Mesothelial cell of epicardium (in vitro differentiated cells): ENCODE measurements at places on chromosomes 1 and 21. TPM values are rescaled to one million over a fixed set of nuclear protein-coding genes. Genes with fewer than 3 reads are reported as not detected.

- peaks cover 14% of the 10 kb centered on the region for H3K4me1 ChIP-seq
- no peaks in the 10 kb centered on the region for H3K36me3 ChIP-seq
- DNase-seq: peak; percentile 45
Measured at GRCh38 chr1:21289700-21290545, at the start of gene ECE1. ECE1 (minus strand) TSS chr1:21290463; CDS start chr1:21290414, 49 bp downstream.

DNA sequence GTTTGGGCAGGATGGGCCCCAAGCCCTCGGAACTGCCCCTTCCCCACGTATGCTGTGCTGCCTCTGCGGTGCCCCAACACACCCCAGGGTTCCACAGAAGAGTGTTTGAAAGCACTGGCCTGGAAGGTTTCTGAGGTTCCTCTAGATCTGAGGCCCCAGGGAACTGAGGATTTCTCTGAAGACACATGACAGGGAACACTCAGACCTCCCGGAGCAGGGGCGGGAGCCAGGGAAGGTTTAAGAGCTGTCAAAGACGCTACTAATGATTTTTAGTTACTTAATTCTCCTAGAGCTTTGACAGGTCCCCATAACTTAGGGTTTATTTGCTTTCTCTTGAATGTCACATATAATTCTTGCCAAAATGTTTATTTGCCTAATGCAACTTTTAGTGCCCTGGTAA is 212.3 kb upstream of the GRIK3 start:
- no peak overlapping the region for H3K4me3 ChIP-seq
- no peaks in the 10 kb centered on the region for H3K4me1 ChIP-seq
- H3K27ac ChIP-seq: no peak overlapping the region
- DNase-seq: no peak

DNA sequence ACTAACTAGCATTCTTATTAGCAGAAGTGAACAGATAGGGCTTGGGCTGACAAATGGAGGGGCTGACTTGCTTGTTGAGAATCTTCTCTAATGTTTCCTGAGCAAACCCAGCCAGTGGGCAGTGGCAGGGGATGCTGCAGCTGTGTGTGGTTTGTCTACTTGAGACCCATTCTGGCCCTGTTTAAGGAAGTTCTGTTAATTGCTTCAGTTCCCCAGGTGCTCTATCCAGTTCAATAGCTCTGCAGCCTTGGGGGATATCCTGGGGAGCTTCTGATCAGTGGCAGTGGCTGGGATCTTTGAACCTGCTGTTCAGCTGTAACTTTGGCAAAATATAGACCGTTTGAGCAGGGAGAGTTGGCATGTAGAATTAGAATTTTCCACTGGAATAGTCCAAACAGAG is 137.4 kb downstream of the ZNF326 start:
- H3K27ac ChIP-seq: no peak overlapping the region
- no peak overlapping the region for H3K4me3 ChIP-seq
- no peaks in the 10 kb centered on the region for H3K36me3 ChIP-seq
- H3K27me3 ChIP-seq: peaks cover 47% of the 10 kb centered on the region
- no peak for DNase-seq

The USH2A gene
- 0.02 to 0.05 TPM (median 0.04 TPM) in 3 replicates for total RNA-seq

DNA sequence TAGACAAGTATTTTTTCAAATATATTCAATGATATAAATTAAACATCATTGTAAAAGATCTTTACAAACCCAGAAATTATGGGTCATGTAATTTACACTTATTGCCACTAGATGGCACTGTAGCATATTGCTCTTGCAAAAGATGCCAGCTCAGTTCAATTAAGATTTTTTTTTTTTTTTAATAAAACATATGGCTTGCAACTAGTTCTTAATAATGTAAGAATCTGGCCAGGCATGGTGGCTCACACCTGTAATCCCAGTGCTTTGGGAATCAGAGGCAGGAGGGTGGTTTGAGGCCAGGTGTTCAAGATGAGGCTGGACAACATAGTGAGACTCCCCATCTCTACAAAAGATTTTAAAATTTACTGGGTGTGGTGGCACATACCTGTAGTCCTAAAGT is 49.4 kb upstream of the DESI2 start:
- H3K36me3 ChIP-seq: no peaks in the 10 kb centered on the region
- no peaks in the 10 kb centered on the region for H3K27me3 ChIP-seq
- no peak for DNase-seq
- no peak overlapping the region for H3K4me3 ChIP-seq
- peaks cover 5% of the 10 kb centered on the region for H3K4me1 ChIP-seq

DNA sequence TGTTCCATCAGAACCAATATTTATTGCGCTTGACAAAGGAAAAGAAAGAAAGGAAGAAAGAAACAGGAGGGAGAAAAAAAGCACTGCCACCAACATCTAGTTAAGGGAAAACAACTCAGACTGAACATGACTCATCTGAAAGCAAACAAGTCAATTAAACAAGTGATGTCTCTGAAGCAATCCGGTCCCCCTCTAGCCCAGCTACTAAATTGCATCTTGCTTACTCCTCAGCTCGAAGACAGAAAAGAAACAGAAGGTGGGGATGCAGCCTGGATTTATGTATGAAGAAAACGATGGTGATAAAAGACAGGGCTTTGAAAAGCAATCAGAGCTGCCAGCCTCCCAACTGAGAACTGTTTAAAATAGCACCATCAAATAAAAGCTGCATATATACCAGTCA is 188.2 kb downstream of the OMA1 start:
- no peaks in the 10 kb centered on the region for H3K4me1 ChIP-seq
- H3K27me3 ChIP-seq: peaks cover 12% of the 10 kb centered on the region
- DNase-seq: no peak
- no peak overlapping the region for H3K27ac ChIP-seq
- H3K36me3 ChIP-seq: no peaks in the 10 kb centered on the region

DNA sequence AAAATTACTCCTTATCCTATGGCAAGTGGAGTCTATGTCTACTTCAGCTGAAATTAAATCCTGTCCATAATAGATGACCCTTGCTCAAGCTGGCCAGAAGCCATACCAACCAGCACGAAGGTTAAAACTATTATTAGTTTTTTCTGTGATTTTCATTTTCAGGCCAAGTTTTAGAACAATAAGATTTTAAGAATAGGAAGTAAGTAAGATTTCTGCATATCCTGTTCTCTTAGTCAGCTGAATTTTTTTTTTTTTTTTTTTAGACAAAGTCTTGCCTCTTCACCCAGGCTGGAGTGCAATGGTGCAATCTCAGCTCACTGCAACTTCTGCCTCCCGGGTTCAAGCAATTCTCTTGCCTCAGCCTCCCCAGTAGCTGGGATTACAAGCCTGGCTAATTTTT is 6.1 kb upstream of the RBP7 start:
- H3K36me3 ChIP-seq: no peaks in the 10 kb centered on the region
- H3K4me3 ChIP-seq: no peak overlapping the region
- peaks cover 5% of the 10 kb centered on the region for H3K4me1 ChIP-seq
- H3K27ac ChIP-seq: no peak overlapping the region
- no peak for DNase-seq

The DMRTA2 gene
- 0.07 TPM in 1 of 3 replicates, not detected in the others for total RNA-seq

DNA sequence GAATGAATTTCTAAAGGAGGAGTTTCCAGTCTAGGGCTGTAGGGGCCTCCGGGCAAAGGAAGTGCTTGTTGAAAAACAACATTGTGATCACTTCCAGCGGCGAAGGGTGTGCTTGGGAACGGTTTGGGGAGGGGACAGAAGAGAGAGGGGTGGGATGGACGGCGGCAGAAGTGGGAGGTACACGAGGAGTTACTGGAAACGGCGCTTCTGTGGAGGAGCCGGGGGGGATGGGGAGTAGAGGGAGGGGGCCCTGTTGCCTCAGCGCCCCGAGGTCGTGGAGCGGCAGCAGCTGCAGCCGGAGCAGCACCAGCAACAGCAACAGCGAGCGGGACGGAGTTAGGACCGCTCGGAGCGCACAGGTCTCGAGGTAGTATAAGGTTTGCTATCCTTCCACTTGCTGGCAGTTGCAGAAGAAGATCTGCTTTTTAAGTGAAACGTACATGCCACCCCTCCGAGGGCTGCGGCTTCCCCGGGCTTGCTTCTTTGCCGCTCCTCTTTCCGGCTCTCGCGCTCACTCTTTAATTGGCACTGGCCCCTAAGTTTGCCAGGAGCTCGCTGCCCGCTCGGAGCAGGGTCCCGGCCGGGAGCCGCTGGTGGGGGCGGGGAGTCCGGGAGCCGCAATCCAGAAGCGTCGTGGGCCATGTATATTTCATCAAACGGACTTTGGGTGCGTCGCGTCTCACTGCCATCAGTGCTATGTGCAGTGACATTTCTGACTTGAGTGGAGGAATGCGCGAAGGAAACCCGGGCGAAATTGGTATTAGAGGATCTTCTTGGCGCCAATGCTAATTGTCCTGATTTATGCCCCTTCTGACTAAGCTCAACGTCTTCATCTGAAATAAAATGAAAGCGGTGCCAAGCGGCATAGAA is 771 bp upstream of the NTNG1 start:
- peak overlapping the region; percentile 74 for H3K4me3 ChIP-seq
- no peak overlapping the region for H3K27ac ChIP-seq
- peaks cover 68% of the 10 kb centered on the region for H3K27me3 ChIP-seq
- DNase-seq: no peak

- no peak for DNase-seq
- no peaks in the 10 kb centered on the region for H3K36me3 ChIP-seq
- H3K27me3 ChIP-seq: no peaks in the 10 kb centered on the region
- H3K4me3 ChIP-seq: no peak overlapping the region
Measured at GRCh38 chr21:14706712-14707510, 160.8 kb upstream of the SAMSN1 start.

- no peaks in the 10 kb centered on the region for H3K36me3 ChIP-seq
- peaks cover 23% of the 10 kb centered on the region for H3K4me1 ChIP-seq
- H3K27ac ChIP-seq: peak overlapping the region; percentile 78
- DNase-seq: no peak
- H3K4me3 ChIP-seq: no peak overlapping the region
Measured at GRCh38 chr1:96538111-96538641, 183.4 kb upstream of the PTBP2 start.

The HLX gene
- 0.75 to 1.3 TPM (median 0.84 TPM) in 3 replicates for total RNA-seq

- H3K36me3 ChIP-seq: no peaks in the 10 kb centered on the region
- H3K27me3 ChIP-seq: no peaks in the 10 kb centered on the region
- no peak for DNase-seq
- H3K4me3 ChIP-seq: no peak overlapping the region
Measured at GRCh38 chr1:85824066-85824840, 116.0 kb upstream of the ZNHIT6 start.

- H3K36me3 ChIP-seq: no peaks in the 10 kb centered on the region
- H3K27ac ChIP-seq: no peak overlapping the region
- no peak overlapping the region for H3K4me3 ChIP-seq
Measured at GRCh38 chr1:26412180-26412840, 1.7 kb downstream of the LIN28A start.

DNA sequence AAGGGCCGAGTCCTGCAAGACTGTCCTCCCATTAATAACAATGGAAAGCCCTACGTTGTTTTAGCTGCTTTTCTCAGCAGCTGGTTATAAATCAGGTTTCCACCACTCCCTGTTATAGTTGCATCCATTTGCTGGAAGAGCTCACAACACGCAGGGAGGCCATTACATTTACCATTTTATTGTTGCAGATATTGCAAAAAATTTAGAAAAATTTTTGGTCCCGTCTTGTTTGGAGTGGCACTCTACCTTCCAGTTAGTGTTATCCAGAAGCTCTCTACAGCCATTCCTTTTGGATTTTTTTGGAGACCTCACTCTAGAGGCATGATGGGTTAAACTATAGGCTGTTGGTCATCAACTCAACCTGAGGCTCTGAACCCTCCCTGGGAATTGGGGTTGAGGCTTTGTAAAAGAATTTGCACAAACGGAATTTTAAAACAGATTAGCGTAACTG is 1532.1 kb upstream of the TPTE start:
- H3K4me3 ChIP-seq: no peak overlapping the region
- peaks cover 28% of the 10 kb centered on the region for H3K36me3 ChIP-seq
- H3K27ac ChIP-seq: no peak overlapping the region

GRCh38 chr1:190376044-190376443 is 101.6 kb downstream of the BRINP3 start:
- no peaks in the 10 kb centered on the region for H3K36me3 ChIP-seq
- H3K4me3 ChIP-seq: no peak overlapping the region
- no peak for DNase-seq
- no peak overlapping the region for H3K27ac ChIP-seq

The TSSK3 gene
- total RNA-seq: 6.6 to 8.1 TPM (median 7.8 TPM) in 3 replicates

DNA sequence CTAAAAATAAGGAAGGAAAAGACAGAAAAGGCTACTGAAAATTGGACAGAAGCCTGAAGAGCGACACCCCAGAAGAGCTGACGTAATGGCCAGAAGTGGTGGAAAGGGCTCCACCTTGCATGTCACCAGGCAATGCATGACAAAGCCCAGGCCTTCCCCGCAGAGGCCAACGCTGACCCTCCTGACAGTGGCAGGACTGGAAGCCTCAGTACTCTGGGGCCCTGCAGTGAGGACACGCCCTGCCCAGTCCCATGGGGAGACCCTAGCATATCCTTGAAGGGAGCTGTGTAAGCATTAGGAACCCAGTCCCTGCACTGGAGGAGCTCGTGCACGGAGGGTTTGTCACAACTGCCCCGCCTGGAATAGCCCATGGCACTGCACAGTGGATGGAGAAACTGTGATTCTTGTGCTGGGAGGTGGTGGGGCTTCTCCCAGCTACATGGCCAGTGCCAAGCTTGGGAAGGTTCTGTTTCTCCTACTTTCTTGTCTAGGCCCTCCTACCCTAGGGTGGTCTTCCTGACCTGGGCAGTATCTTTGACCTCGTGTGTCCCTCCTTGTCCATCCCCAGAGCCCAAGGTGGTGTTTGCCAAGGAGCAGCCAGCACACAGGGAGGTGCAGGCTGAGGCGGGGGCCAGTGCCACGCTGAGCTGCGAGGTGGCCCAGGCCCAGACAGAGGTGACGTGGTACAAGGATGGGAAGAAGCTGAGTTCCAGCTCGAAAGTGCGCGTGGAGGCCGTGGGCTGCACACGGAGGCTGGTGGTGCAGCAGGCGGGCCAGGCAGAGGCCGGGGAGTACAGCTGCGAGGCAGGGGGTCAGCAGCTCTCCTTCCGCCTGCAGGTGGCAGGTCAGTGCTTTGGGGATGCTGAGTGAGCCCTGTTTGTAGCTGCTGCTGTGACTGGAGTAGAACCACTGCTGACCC is 60.4 kb downstream of the OBSCN start:
- H3K36me3 ChIP-seq: peaks cover 11% of the 10 kb centered on the region
- no peak overlapping the region for H3K27ac ChIP-seq
- H3K27me3 ChIP-seq: no peaks in the 10 kb centered on the region
- H3K4me1 ChIP-seq: no peaks in the 10 kb centered on the region
- no peak for DNase-seq

- H3K27ac ChIP-seq: no peak overlapping the region
- DNase-seq: no peak
- H3K4me1 ChIP-seq: peaks cover 2% of the 10 kb centered on the region
- H3K4me3 ChIP-seq: no peak overlapping the region
Measured at GRCh38 chr1:93518516-93518915, 70.6 kb downstream of the FNBP1L start.

DNA sequence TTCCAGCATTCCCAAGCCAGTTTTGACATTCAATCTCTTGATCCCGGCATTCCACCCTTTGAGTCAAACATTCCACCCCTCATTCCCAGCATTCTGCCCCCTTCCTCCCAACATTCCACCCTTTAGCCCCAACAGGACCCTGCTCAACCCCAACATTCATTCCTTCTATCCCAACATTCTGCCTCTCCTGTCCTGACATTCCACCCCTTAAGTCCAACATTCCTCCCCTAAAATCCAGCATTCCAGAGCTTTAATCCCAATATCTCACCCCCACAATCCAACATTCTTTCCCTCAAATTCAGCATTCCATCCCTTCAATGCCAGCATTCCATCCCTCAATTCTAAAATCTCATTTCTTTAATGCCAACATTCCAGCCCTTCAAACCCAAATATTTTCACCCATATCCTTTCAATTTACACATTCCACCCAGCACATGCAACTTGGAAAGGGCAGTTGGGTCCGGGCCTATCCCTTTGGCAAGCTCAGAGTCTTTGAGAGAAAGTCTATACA is 22.9 kb downstream of the DDX20 start:
- H3K36me3 ChIP-seq: no peaks in the 10 kb centered on the region
- no peak for DNase-seq
- no peak overlapping the region for H3K27ac ChIP-seq
- no peak overlapping the region for H3K4me3 ChIP-seq
